Small intestine (tissue), 16 donors: ENCODE measurements at places on chromosomes 1 and 21.

GRCh38 chr1:149966405-149966804 is 29.7 kb upstream of the MTMR11 start:
- no peaks in the 10 kb centered on the region for H3K4me1 ChIP-seq
- no peak overlapping the region for H3K27ac ChIP-seq
- peaks cover 13% of the 10 kb centered on the region for H3K36me3 ChIP-seq
- DNase-seq: no peak

DNA sequence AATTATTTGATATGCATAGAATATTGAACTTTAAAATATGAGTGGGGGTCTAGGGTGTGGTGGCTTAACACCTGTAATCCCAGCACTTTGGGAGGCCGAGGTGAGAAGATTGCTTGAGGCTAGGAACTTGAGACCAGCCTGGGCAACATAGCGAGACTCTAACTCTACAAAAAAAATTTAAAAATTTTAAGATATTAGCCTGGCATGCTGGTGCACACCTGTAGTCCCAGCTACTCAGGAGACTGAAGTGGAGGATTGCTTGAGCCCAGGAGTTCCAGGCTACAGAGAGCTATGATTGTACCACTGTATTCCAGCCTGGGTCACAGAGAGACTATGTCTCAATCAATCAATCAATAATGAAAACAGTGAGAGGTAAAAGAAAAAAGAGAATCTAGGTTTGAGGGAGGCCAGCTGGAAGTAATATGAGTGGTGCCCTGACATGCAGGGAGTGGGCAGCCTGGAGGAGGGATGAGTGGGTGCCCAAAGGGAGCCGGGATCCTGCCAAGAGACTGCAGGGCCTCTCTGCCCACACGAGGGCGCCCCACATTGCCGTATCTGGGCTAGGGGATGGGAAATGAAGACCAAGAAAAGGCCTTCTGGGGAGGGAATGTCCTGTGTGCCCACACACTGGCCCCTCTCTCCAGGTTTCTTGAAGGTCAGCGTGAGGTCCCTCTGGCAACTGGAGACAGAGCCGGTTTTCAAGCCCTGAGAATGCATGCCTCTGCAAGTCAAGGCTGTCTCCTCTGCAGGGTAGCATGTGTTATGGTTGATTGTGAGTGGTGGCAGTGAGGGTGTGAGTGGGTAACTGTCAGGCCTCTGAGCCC is 93.9 kb upstream of the PPM1J start:
- H3K27ac ChIP-seq: no peak overlapping the region
- no peaks in the 10 kb centered on the region for H3K4me1 ChIP-seq
- no peaks in the 10 kb centered on the region for H3K27me3 ChIP-seq
- no peak overlapping the region for H3K4me3 ChIP-seq
- H3K36me3 ChIP-seq: no peaks in the 10 kb centered on the region

DNA sequence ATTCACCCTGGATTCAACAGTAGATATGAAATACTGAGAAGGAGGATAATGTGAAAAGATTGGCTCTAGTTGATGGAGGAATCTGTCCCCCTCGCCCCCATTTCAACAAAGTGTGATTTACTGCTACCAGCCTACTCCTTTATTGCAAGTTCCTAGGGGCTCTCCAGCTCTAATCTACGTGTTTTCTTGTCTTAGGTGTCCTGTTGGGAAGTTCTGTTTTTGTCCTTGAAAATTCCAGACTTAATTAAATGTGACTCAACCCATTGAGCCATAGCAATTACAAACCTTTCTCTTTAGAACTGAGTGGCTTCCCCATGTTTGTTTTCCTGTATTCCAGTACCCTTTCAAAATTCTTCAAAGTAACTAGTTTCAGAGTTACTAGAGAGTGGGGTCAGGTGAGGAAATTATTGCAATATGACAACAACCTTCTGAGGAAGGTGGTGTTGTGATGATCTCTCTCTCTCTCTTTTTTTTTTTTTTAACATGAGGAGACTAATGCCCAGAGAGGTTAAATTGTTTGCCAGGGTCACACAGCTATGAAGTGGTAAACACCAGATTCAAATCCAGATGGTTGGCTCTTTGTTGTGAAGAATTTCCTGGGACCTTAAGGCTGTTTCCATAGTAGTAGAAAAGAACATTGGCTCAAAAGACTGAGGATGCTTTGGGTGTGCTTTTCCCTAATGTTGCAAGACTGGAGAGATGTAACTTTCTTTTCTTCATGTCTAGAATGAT is 3.5 kb downstream of the RGL1 start:
- no peaks in the 10 kb centered on the region for H3K27me3 ChIP-seq
- H3K36me3 ChIP-seq: peaks cover 6% of the 10 kb centered on the region
- DNase-seq: no peak
- no peak overlapping the region for H3K27ac ChIP-seq

DNA sequence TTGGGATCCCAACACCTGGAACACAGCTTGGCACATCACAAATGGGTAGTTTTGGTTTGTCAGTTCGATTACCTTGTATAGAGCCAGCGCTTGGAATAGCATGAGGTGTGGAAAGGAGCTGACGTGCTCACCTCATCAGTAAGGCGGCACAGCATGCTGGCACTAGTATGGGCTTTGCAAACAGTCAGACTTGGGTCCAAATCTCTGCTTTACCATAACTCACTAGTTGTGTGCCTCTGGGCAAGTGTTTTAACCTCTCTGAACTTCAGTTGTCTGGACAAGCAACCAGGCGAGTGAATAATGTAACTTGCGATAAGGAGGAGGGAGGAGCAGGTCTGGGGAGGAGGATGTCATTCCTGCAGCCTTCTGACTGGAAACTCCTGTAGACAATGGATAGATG is 26.3 kb upstream of the NEK2 start:
- no peak for DNase-seq
- H3K4me1 ChIP-seq: no peaks in the 10 kb centered on the region
- no peak overlapping the region for H3K4me3 ChIP-seq
- H3K27me3 ChIP-seq: peaks cover 5% of the 10 kb centered on the region

GRCh38 chr1:79264975-79265818 is 258.7 kb upstream of the ADGRL4 start:
- no peaks in the 10 kb centered on the region for H3K27me3 ChIP-seq
- H3K36me3 ChIP-seq: no peaks in the 10 kb centered on the region
- H3K4me3 ChIP-seq: no peak overlapping the region
- no peaks in the 10 kb centered on the region for H3K4me1 ChIP-seq

GRCh38 chr1:217331698-217332097 is 299.2 kb downstream of the GPATCH2 start:
- H3K4me3 ChIP-seq: no peak overlapping the region
- H3K27ac ChIP-seq: no peak overlapping the region
- no peaks in the 10 kb centered on the region for H3K36me3 ChIP-seq
- no peak for DNase-seq
- H3K4me1 ChIP-seq: no peaks in the 10 kb centered on the region

- no peaks in the 10 kb centered on the region for H3K27me3 ChIP-seq
- DNase-seq: no peak
- H3K4me1 ChIP-seq: no peaks in the 10 kb centered on the region
- H3K4me3 ChIP-seq: no peak overlapping the region
- no peak overlapping the region for H3K27ac ChIP-seq
Measured at GRCh38 chr21:34687065-34687464, 18.3 kb downstream of the CLIC6 start.

DNA sequence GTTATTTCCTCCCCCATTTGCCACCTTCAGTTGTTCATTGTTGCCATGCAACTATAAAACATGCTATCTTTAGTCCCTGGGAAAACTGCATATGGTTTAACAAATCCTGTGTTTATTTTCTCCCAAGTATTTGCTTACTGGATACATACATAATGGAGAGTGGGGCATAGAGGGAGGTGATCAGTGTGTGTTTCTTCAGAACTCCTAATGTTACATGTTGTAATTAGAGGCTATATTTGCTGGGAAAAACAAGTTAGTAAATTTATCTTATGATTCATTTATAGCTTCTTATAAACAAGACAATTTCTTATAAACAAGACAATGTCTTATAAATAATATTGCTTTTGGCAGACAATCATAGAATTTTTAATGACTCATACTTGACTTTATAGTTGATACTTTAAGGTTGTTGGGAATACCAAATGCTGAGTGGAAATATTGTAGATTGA is 7.3 kb upstream of the GIPC2 start:
- no peaks in the 10 kb centered on the region for H3K27me3 ChIP-seq
- no peak for DNase-seq
- no peaks in the 10 kb centered on the region for H3K36me3 ChIP-seq
- H3K27ac ChIP-seq: no peak overlapping the region
- H3K4me3 ChIP-seq: no peak overlapping the region

GRCh38 chr1:27307874-27308598 is 13.9 kb upstream of the TMEM222 start:
- DNase-seq: no peak
- no peaks in the 10 kb centered on the region for H3K4me1 ChIP-seq
- no peak overlapping the region for H3K27ac ChIP-seq
- H3K4me3 ChIP-seq: no peak overlapping the region
- H3K27me3 ChIP-seq: no peaks in the 10 kb centered on the region

GRCh38 chr1:183284086-183284485 is 98.0 kb downstream of the LAMC2 start:
- no peak overlapping the region for H3K4me3 ChIP-seq
- peaks cover 8% of the 10 kb centered on the region for H3K4me1 ChIP-seq
- no peaks in the 10 kb centered on the region for H3K36me3 ChIP-seq
- no peak for DNase-seq
- no peak overlapping the region for H3K27ac ChIP-seq

GRCh38 chr1:113734357-113735055 is 24.8 kb downstream of the PHTF1 start:
- no peak overlapping the region for H3K27ac ChIP-seq
- no peaks in the 10 kb centered on the region for H3K27me3 ChIP-seq
- H3K4me1 ChIP-seq: no peaks in the 10 kb centered on the region
- H3K36me3 ChIP-seq: peaks cover 2% of the 10 kb centered on the region
- H3K4me3 ChIP-seq: no peak overlapping the region

GRCh38 chr1:98330224-98330623 is 331.3 kb upstream of the SNX7 start:
- no peaks in the 10 kb centered on the region for H3K36me3 ChIP-seq
- no peak overlapping the region for H3K27ac ChIP-seq
- no peaks in the 10 kb centered on the region for H3K27me3 ChIP-seq
- H3K4me3 ChIP-seq: no peak overlapping the region

DNA sequence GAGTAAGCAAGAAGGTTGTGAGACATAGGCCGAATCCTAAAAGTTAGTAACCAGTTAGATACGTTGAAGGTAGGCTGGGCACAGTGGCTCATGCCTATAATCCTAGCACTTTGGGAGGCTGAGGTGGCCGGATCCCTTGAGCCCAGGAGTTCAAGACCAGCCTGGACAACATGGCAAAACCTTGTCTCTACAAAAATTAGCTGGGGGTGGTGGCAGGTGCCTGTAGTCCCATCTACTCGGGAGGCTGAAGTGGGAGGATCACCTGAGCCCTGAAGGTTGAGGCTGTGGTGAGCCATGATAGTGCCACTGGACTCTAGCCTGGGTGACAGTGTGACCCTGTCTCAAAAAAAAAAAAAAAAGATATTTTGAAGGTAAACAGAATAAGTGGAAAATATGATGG is 1.5 kb upstream of the PARP1 start:
- peaks cover 7% of the 10 kb centered on the region for H3K36me3 ChIP-seq
- no peak overlapping the region for H3K4me3 ChIP-seq
- H3K4me1 ChIP-seq: peaks cover 13% of the 10 kb centered on the region
- H3K27me3 ChIP-seq: no peaks in the 10 kb centered on the region
- H3K27ac ChIP-seq: no peak overlapping the region

- no peaks in the 10 kb centered on the region for H3K4me1 ChIP-seq
- no peaks in the 10 kb centered on the region for H3K36me3 ChIP-seq
- no peaks in the 10 kb centered on the region for H3K27me3 ChIP-seq
- H3K27ac ChIP-seq: no peak overlapping the region
Measured at GRCh38 chr1:209777587-209777986, 6.8 kb downstream of the C1orf74 start.

DNA sequence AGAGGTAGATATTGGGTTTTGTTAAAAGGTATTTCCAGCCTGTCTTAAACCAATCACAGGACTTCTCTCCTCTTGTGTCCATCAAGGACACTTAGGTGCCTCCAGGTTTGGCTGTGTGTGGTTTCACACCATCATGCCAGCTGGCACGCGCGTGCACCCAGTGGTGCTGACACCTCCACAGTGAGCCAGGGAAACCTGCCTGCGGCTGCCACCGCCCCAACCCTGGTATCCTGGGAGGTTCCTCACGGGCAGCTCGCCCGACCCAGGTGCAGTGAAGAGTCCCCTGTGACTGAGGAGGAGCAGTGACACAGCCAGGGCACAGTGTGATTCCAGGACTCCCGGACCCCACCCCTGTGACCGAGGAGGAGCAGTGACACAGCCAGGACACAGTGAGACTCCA is 13.2 kb upstream of the COL6A2 start:
- no peaks in the 10 kb centered on the region for H3K36me3 ChIP-seq
- H3K27ac ChIP-seq: no peak overlapping the region
- no peak for DNase-seq
- no peaks in the 10 kb centered on the region for H3K27me3 ChIP-seq
- H3K4me1 ChIP-seq: no peaks in the 10 kb centered on the region
- H3K4me3 ChIP-seq: no peak overlapping the region

DNA sequence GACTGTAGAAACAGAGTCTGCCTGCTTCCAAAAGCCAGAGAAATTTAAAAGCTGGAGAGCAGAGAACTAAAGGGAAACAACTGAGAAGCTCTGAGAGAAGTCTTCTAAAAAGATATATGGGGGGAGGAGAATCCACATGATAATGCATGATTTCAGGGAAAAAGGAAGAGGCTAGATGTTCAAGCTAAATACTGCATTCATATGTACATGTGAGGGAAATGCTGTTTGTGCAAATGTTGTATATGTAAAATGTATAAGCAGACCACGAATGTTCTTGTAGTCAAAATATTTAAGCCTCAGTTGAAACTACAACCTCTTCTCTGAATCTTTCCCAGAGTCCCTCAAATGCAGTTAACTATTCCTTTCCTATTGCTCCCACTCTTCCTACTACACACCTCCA is 79.2 kb downstream of the AKT3 start:
- H3K4me1 ChIP-seq: no peaks in the 10 kb centered on the region
- H3K27ac ChIP-seq: no peak overlapping the region
- no peaks in the 10 kb centered on the region for H3K36me3 ChIP-seq

DNA sequence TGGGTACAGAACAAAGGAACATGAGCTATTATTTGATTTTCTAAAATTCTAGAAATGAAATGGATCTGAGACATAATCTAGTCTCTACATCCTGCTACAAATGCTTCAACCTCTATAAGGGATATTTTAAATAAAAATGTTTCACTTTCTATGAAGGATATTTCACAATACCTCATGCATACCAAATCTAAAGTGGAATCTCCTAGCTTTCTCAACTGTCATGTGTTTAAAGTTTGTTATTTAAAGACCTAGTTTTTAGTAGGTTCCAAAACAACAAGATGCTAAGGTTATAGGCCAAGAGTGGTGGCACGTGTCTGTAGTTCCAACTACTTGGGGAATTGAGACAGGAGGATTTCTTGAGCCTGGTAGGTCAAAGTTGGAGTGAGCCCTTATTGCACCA is 47.6 kb downstream of the KDM5B start:
- H3K27ac ChIP-seq: no peak overlapping the region
- peaks cover 9% of the 10 kb centered on the region for H3K36me3 ChIP-seq
- H3K27me3 ChIP-seq: no peaks in the 10 kb centered on the region
- H3K4me1 ChIP-seq: no peaks in the 10 kb centered on the region
- no peak overlapping the region for H3K4me3 ChIP-seq

- no peak for DNase-seq
- no peaks in the 10 kb centered on the region for H3K27me3 ChIP-seq
- H3K4me1 ChIP-seq: peaks cover 3% of the 10 kb centered on the region
- no peaks in the 10 kb centered on the region for H3K36me3 ChIP-seq
- H3K27ac ChIP-seq: no peak overlapping the region
Measured at GRCh38 chr1:44296806-44297205, 58.3 kb downstream of the ERI3 start.
